Central memory CD8-positive, alpha-beta T cell (primary cell): ENCODE measurements at places on chromosomes 6 and 20.

DNA sequence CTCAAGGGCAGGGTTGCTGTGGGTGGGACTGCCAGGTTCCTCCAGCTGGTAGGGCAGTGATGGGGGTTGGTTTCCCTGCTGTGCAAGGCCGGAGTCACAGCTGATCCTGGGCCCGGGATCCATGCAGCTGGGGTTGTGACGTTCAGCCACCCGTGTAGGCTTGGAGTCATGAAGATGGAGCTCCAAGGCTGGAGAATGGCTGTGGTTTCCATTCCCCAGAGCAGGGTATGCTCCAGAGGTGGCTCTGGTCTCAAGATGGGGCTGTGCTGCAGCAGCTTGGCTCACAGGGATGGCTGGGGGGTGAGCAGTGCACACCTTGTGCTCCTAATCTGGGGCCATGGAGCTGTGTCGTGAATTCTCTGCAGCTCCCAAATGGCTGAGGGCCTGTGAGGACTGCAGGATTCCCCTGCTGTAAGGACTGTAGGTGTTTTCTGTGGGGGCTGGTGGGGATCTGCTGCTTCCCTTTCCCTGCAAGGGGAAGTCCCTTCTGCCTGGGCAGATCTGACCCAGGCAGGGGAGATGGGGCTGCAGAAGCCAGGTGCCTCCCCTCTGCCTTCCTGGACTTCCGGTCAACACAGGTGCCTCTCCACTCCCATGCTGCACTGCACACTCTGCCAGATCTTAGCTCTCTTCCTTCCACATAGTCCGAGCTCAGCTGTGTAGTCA is 15.9 kb downstream of the KIF25 start:
- no peak for DNase-seq
- peaks cover 37% of the 10 kb centered on the region for H3K27me3 ChIP-seq
- H3K4me3 ChIP-seq = no peak overlapping the region

DNA sequence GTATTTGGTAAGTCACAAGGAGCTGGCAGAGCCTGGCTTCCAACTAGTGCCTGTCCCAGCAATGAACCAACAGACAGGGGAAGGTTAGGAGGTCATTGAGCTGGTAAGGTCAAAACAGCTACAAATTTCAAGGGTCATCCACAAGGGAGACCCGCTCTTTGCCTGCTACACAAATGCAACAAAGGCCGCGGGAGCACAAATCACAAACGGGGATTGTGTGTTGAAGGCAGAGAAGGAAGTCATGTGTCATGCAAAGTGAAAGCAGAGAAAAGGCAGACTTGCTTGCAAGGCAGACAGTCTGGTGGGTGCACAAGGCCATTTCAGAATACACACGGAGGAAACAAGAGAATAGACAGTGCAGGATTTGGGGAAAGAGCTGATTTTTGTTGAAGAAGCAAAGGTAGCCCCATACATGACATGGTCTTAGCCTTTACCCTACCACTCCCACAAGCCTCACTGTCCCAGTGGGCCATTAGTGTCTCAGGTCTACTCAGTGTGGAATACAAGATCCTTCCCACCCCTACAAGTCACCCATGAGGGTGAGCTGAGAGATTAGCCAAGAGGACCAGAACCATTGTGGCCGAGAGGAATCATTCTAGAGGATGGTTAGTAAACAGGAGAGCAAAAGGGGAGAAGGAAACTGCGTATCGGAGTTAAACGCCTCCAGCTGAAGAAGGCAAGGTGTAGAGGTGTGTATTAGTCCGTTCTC is 18.1 kb upstream of the SAMHD1 start:
- DNase-seq = no peak
- H3K4me3 ChIP-seq = peak overlapping the region; percentile 49
- no peaks in the 10 kb centered on the region for H3K36me3 ChIP-seq
- H3K4me1 ChIP-seq = peaks cover 44% of the 10 kb centered on the region
- H3K27ac ChIP-seq = peak overlapping the region; percentile 90

DNA sequence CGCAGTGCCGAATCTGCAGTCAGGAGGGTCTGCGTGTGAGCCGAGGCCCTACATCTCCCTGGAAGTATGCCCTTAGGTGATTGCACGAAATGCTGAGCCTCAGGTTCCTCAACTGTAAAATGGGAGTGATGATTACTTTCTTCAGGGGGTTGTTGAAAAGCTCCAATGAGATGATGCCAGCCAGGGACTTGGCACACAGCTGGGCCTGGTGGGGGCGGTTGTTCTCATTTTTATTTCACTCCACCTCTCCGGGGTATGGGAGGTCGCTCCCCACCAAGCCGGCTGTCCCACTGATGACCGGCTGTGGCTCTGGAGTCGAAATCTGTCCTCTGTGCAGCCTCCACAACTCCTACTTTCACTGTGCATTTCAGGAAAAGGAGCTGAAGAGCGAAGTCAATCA is 8.1 kb downstream of the PCK1 start:
- H3K27me3 ChIP-seq = peaks cover 80% of the 10 kb centered on the region
- H3K4me1 ChIP-seq = no peaks in the 10 kb centered on the region
- H3K27ac ChIP-seq = no peak overlapping the region
- DNase-seq = no peak

DNA sequence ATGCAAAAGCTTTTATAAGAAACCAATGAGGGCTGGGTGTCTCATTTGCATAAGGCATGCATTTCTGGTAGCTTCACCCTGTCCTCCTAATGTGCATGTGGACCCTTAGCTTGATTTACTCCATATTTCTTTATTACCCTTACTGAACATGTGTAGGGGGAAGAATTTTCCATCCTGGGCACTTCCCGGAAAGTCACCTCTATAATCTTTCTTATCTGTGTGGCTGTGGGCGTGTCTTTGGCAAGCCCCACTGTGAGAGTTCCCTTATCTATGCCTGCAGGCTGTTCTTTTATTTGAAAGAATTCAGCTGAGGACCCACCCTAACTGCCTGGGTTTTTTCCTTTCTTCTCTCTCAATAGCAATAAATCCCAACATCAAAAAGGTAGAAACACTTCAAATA is 627.8 kb downstream of the DOK5 start:
- no peak overlapping the region for H3K4me3 ChIP-seq
- H3K36me3 ChIP-seq = peaks cover 1% of the 10 kb centered on the region
- no peak for DNase-seq
- no peaks in the 10 kb centered on the region for H3K4me1 ChIP-seq
- H3K27ac ChIP-seq = no peak overlapping the region

DNA sequence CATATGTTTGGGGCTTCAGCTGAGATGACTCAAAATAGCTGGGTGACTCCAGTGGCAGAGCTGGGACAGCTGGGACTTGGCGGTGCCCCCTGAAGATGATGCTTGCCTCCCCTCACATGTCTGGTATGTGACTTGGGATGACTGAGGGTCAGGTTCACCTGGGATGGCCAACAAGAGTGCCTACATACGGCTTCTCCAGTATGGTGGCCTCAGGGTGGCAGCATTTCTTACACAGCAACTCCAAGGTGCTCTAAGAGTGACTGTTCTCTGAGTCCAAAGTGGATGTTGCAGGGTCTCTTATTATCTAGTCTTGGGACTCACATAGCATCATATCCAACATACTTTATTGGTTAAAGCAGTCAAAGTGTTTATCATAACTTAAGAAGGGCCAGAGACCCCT is 87.8 kb upstream of the CENPW start:
- H3K4me3 ChIP-seq = no peak overlapping the region
- no peaks in the 10 kb centered on the region for H3K36me3 ChIP-seq
- DNase-seq = no peak

DNA sequence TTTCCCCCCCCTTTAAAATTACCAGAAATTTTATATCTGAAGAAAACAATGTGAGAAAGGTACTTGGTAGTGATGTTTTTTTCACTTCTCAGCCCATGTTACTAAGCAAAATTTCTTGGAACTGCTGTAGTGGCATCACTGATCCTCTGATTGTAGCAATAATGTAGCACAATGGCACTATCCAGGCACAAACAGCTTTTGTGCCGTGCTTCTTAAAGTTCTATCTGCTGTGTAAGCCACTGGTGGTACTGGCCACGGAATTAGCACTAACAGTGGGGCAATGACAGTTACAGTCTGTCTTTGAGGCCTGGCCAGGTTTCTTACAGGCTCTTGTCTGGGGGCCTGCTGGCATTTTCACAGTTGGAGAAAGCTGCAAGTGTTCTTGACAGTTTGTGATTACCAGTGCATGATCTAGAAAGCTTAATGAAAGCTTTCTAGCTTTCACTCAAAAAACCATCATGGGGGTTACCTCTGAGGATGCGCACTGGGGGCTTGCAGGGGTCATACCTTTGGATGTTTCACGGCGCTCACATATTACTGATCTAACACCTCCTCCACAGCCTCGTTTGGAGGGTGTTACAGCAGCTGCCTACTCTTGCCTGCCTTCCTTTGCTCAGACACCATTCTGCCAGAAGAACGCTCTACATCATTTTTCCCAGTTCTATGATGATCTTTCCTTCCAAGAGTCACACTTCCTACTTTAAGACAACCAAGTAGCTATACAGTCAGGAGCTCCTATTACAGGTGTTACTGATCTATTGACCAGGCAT is 58.4 kb upstream of the ARMH2 start:
- no peaks in the 10 kb centered on the region for H3K27me3 ChIP-seq
- peaks cover 69% of the 10 kb centered on the region for H3K4me1 ChIP-seq
- H3K36me3 ChIP-seq = peaks cover 83% of the 10 kb centered on the region
- peak overlapping the region; percentile 75 for H3K4me3 ChIP-seq

- peak overlapping the region; percentile 48 for H3K27ac ChIP-seq
- peaks cover 79% of the 10 kb centered on the region for H3K4me1 ChIP-seq
- no peaks in the 10 kb centered on the region for H3K27me3 ChIP-seq
- H3K4me3 ChIP-seq = no peak overlapping the region
Observed at GRCh38 chr20:34033903-34034302, 40.2 kb downstream of the RALY start.

GRCh38 chr6:111802015-111802414 is 71.2 kb downstream of the FYN start:
- H3K27me3 ChIP-seq = no peaks in the 10 kb centered on the region
- DNase-seq = no peak
- H3K36me3 ChIP-seq = peaks cover 25% of the 10 kb centered on the region
- peak overlapping the region; percentile 94 for H3K27ac ChIP-seq
- peak overlapping the region; percentile 4 for H3K4me3 ChIP-seq
- peaks cover 82% of the 10 kb centered on the region for H3K4me1 ChIP-seq

DNA sequence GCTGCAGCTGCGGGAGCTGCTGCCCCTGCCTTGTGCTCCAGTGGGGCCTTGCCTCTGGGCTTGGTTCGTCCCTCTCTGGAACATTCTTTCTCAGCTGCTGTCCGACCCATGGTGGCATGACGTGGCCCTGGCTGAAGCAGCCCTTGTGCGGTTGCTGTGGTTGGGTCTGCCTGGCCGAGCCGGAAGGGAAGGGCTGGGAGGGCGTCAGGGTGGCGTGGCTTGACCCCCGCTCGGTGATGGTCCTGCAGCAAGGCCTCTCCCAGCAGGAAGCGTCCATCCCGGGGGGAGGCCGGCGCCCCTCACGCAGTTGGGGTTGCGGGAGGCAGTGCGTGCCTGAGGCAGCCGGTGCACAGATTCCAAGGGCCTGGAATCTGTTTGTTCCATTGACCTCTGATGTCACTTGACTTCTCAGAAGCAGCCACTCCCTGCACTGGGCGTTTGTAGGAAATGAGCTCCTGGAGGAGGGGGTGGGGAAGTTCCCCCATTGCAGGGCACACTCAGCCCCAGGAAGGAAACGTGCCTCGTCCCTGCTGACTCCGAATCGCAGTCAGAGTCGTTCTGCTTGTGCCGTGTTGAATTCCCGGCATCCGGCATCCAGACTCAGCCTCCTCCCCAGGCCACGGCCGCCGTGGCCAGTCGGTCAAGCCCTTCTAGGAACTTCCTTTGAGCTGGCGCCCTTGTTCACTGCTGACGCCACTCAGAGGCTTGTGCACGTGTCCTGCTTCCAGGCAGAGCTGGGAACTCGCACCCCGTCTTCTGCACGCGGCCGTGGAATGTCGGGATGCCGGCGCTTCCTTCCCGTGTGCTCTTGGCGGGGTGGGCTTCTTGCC is 9.7 kb upstream of the TNFRSF6B start:
- DNase-seq = no peak
- H3K27me3 ChIP-seq = no peaks in the 10 kb centered on the region
- peaks cover 9% of the 10 kb centered on the region for H3K36me3 ChIP-seq
- H3K27ac ChIP-seq = no peak overlapping the region
- no peak overlapping the region for H3K4me3 ChIP-seq

DNA sequence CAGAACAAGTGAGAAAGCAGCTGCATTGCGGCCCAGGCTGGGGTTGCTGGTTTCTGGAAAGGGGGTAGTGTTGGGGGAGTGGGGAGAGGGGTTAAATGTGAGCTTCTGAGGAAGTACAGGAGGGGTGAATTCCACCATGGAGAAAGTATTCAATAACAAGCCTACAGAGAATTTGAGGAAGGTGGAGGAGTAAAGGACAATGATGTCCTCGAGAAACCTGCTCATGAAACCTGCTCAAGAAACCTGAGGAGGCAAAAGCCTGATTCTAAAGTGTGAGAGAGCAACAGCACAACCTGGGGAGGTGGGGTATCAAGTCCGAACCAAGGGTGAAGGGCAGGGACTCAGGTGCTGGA is 138.3 kb upstream of the ESR1 start:
- no peaks in the 10 kb centered on the region for H3K4me1 ChIP-seq
- peaks cover 2% of the 10 kb centered on the region for H3K36me3 ChIP-seq
- peaks cover 33% of the 10 kb centered on the region for H3K27me3 ChIP-seq
- H3K27ac ChIP-seq = no peak overlapping the region
- DNase-seq = no peak
- no peak overlapping the region for H3K4me3 ChIP-seq

GRCh38 chr20:42613076-42613475 is 576.6 kb downstream of the PTPRT start:
- no peaks in the 10 kb centered on the region for H3K36me3 ChIP-seq
- H3K4me1 ChIP-seq = no peaks in the 10 kb centered on the region
- H3K27me3 ChIP-seq = no peaks in the 10 kb centered on the region
- DNase-seq = no peak
- no peak overlapping the region for H3K27ac ChIP-seq

- H3K27me3 ChIP-seq = peaks cover 38% of the 10 kb centered on the region
- no peak overlapping the region for H3K27ac ChIP-seq
- no peaks in the 10 kb centered on the region for H3K36me3 ChIP-seq
- no peaks in the 10 kb centered on the region for H3K4me1 ChIP-seq
Observed at GRCh38 chr20:36384022-36384619, 78.0 kb downstream of the DLGAP4 start.

DNA sequence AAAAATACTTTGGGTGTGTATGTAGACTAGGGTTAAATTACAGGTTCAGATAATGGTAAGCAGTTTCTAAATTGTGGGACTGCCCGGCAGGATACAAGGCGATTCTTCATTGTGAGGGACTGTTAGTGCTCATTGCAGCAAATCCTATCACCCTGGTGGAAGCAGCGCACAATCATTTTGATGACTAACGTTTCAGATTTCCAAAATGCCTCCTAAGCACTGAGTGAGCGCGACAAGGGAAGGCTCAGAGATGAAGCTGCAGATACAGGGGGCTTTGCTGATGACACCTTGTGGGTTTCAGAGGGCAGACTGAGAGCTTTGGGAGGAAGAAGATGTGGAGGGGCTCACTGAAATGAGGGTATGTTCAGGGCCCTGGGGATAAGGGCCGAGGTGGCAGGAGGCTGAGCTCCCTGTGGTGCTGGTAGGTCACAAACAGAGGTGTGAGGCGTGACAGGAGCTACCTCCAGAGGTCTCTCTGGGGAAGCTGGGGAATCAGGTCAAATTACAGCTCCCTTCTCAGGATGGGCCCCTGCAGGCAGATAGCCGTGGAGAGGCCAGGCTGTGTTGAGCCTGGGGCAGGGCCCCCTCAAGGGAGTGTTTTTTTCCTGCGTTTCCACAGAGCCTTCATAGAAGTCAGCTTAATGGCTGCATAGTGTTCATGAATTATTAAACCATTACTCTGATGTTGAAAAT is 84.5 kb upstream of the FYN start:
- no peak overlapping the region for H3K4me3 ChIP-seq
- H3K27me3 ChIP-seq = no peaks in the 10 kb centered on the region
- H3K4me1 ChIP-seq = no peaks in the 10 kb centered on the region
- no peak for DNase-seq
- H3K27ac ChIP-seq = no peak overlapping the region
- H3K36me3 ChIP-seq = no peaks in the 10 kb centered on the region

GRCh38 chr6:42923666-42924065 is 5.6 kb upstream of the CNPY3 start:
- no peak for DNase-seq
- no peaks in the 10 kb centered on the region for H3K27me3 ChIP-seq
- no peak overlapping the region for H3K27ac ChIP-seq
- peaks cover 6% of the 10 kb centered on the region for H3K4me1 ChIP-seq
